Peyer's patch (tissue), 4 donors: ENCODE measurements at places on chromosomes 12 and 14. TPM values are rescaled to one million over a fixed set of nuclear protein-coding genes. Genes with fewer than 3 reads are reported as not detected.

- H3K27me3 ChIP-seq, result no peaks in the 10 kb centered on the region
- no peak overlapping the region for H3K4me3 ChIP-seq
- H3K36me3 ChIP-seq, result peaks cover 6% of the 10 kb centered on the region
- no peak for DNase-seq
- no peak overlapping the region for H3K27ac ChIP-seq
Observed at GRCh38 chr12:19382563-19382962, 56.7 kb upstream of the AEBP2 start.

The PRPH gene
- 6.5 TPM for total RNA-seq

The CHGA gene
- total RNA-seq, result 425 TPM

DNA sequence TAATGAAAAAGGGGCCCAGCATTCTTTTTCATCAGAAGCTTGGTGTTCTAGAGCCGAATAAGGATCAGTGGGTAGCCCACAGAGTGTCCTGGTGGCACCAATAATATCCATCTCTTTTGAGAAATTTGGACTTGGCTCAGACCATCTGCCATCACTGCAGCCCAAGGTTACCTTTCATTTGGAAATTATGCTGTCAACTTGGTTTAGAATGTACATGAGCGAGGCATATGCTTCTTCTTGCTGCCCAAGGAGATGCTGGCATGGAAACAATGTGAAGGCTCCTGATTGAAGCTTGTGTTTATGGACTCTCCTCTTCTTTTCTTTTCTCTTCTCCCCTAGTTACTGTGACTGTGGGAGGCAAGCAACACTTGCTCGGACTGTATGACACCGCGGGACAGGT, 50.0 kb downstream of the GPHB5 start:
- no peaks in the 10 kb centered on the region for H3K27me3 ChIP-seq
- H3K4me1 ChIP-seq, result no peaks in the 10 kb centered on the region
- H3K27ac ChIP-seq, result no peak overlapping the region
- no peak overlapping the region for H3K4me3 ChIP-seq
